ENCODE measurements at places on chromosomes 16 and 17.

DNA sequence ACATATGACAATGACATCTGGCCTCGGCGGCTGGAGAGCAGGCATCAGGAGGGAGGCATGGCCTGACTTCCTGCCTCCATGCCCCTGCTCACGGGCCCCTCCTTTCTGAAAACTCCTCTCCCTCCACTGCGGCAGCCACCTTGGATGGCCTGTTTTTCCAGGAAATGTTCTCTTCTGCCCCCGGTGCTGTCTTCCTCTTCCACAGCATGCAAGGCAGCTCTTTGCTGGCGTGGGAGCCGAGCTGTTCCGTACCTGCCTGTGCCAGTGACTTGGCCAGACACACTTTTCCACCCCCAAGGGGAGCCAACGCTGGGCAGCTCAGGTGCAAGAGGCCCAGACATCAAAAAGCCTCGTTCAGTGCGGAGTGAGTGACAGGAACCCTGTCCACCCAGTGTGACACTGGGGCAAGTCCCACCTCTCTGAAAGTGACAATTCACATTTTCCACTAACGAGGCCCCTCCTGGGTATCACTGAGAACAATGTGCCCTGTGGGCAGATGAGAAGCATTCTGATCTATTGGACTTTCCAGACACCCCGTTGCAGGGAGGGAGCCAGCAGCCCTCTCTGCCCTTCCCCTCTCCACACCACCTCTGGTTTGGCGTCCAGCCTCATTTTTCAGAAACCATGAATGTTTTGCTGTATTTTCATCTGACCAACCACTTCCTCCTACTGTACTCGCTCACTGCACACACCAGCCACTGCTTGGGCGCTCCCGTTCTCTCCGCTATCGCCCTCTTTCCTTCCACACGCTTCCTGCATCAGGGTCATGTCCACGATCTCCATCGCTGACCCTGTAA lies 31.2 kb downstream of the NSMCE1 start:
- no peak for DNase-seq
- peak overlapping the region; percentile 83 for H3K27ac ChIP-seq
- peak overlapping the region; percentile 23 for H3K4me3 ChIP-seq

GRCh38 chr17:356671-357434 lies 4.2 kb upstream of the RPH3AL start:
- peaks cover 80% of the 10 kb centered on the region for H3K4me1 ChIP-seq
- H3K36me3 ChIP-seq, result peaks cover 10% of the 10 kb centered on the region
- H3K4me3 ChIP-seq, result peak overlapping the region; percentile 5
- DNase-seq, result no peak
- peak overlapping the region; percentile 92 for H3K27ac ChIP-seq

GRCh38 chr17:40582328-40582901 lies 17.1 kb upstream of the CCR7 start:
- no peaks in the 10 kb centered on the region for H3K36me3 ChIP-seq
- no peaks in the 10 kb centered on the region for H3K4me1 ChIP-seq
- DNase-seq, result no peak
- peaks cover 19% of the 10 kb centered on the region for H3K27me3 ChIP-seq

GRCh38 chr16:30027588-30028437 lies 3.3 kb downstream of the TLCD3B start:
- no peak overlapping the region for H3K27ac ChIP-seq
- H3K36me3 ChIP-seq, result no peaks in the 10 kb centered on the region
- H3K4me3 ChIP-seq, result no peak overlapping the region

DNA sequence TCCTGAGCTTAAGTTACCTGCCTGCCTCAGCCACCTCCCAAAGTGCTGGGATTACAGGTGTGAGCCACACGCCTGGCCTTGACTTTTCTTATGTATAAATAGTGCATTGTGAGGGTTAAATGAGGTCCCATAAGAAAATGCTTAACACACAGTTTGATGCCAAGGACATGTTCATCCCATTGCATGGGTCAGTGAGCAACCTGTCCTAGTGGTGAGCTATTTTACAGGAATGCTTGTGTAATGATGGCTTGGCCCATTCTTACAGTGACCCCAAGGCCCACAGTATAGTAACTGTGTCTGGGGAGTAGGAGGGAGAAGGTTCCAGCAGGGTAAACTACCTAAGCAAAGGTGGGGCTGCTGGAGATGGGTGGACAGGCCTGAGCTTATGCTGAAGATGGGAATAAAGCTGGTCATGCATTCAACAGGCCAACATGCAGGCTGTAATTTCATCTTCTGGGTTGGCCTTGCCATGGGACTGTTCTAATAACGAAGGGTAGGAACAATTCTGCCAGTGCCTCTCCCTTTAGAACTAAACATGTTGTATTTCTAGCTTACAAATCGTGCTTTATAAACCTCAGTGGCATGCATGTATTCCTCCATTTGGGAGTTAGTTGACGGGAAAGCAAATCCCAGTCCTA lies 6.2 kb downstream of the ACSF2 start:
- H3K4me1 ChIP-seq, result peaks cover 44% of the 10 kb centered on the region
- peaks cover 4% of the 10 kb centered on the region for H3K36me3 ChIP-seq
- H3K4me3 ChIP-seq, result no peak overlapping the region
- H3K27ac ChIP-seq, result no peak overlapping the region
- no peak for DNase-seq

DNA sequence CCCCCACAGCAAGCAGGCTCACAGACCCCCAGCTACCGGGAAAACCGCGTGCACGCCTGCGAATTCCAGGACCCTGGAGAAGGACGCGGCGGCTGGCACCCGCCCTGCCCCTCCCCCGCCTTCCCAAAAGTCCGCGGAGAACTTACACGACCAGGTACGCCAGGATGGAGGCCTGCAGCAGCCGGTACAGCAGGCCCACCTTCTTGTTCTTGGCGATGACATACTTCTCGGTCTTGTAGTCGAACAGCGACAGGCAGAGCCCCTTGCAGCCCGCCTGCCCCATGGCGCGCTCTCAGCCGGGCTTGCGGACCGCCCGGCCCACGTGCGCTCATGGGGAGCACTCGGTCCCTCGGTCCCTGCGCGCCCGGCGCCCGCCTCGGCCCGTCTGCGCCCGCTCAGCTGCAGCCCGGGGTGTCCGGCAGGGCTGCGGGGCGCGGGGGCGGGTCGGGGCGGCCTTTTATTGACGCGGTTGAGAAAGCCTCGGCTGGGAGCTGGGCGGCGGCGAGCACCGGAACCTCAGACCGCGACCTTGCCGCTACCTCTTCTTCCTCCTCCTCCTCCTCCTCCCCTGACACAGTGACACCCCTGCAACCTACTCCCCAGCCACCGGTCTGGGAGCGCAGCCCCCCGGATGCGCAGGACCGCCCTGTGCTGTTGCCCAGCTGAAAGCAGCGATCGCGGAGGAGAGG lies at the start of gene P2RX5:
Gene P2RX5, minus strand, starts transcription at position 433 of the 689 bp plus-strand sequence. Its CDS starts 150 bp downstream, at position 283.
- peak within 1 kb of the TSS; percentile 78 for H3K4me3 ChIP-seq
- H3K36me3 ChIP-seq, result no peaks in the 10 kb centered on the region
- H3K4me1 ChIP-seq, result peaks cover 12% of the 10 kb centered on the region
- H3K27ac ChIP-seq, result no peak within 1 kb of the TSS

DNA sequence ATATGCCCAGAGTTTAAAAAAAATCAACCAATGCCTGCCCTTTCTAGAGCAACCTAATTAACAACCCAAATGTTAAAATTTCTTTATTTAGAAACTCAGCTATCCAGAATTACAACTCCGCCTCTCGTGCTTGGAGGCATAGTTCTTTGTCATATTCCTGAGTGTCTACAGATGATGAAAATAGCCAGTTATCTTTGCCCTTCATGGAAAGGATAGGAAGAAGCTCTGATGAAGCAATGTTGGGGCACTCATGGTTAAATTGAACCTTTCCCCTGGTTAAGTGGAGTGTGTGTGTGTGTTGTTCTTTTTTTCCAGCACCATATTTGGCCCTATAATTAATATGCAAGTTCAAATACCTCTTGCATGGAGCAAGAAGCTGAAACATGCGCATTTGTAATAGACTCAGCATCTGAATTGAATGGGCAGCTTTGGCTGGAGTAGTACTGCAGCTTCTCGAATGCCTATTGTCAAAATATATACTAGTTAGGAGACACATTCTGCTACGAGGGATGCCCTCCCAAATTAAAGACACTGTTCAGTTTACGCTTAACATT lies 506.2 kb downstream of the WWOX start:
- H3K27me3 ChIP-seq, result peaks cover 8% of the 10 kb centered on the region
- H3K27ac ChIP-seq, result no peak overlapping the region
- no peaks in the 10 kb centered on the region for H3K36me3 ChIP-seq

- peaks cover 53% of the 10 kb centered on the region for H3K4me1 ChIP-seq
- no peak for DNase-seq
- H3K27me3 ChIP-seq, result peaks cover 12% of the 10 kb centered on the region
- H3K4me3 ChIP-seq, result peak overlapping the region; percentile 48
- no peaks in the 10 kb centered on the region for H3K36me3 ChIP-seq
- peak overlapping the region; percentile 90 for H3K27ac ChIP-seq
Measured at GRCh38 chr16:89616623-89617022, 3.2 kb downstream of the DPEP1 start.

- no peak overlapping the region for H3K4me3 ChIP-seq
- H3K4me1 ChIP-seq, result peaks cover 12% of the 10 kb centered on the region
- H3K36me3 ChIP-seq, result no peaks in the 10 kb centered on the region
- DNase-seq, result no peak
Measured at GRCh38 chr16:12767897-12768296, 35.8 kb downstream of the CPPED1 start.

- no peaks in the 10 kb centered on the region for H3K27me3 ChIP-seq
- peaks cover 62% of the 10 kb centered on the region for H3K36me3 ChIP-seq
- no peak overlapping the region for H3K27ac ChIP-seq
- H3K4me3 ChIP-seq, result no peak overlapping the region
- peaks cover 5% of the 10 kb centered on the region for H3K4me1 ChIP-seq
Measured at GRCh38 chr16:16042076-16042475, 92.7 kb downstream of the ABCC1 start.

- peaks cover 4% of the 10 kb centered on the region for H3K27me3 ChIP-seq
- peak; percentile 66 for DNase-seq
- peak overlapping the region; percentile 94 for H3K4me3 ChIP-seq
- H3K4me1 ChIP-seq, result peaks cover 49% of the 10 kb centered on the region
- H3K27ac ChIP-seq, result peak overlapping the region; percentile 98
- peaks cover 40% of the 10 kb centered on the region for H3K36me3 ChIP-seq
Measured at GRCh38 chr17:7308625-7309433, 1.4 kb downstream of the EIF5A start.

DNA sequence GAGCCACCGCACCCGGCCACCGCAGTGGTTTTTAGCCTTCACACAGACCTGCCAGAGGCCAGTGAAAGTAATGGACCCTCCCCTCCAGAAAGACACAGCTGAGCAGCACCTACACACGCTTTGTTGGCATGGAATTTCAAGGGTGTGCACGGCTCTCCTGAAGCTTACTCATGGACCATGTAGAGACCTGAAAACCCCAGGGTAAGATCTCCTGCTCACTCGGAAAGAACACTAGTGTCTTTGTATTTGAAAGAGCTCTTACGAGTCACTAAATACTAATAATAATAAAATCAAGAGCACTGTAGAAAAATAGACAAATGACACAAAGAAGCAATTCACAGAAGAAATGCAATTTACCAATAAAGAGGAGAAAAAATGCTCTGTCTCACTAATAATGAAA lies 20.0 kb downstream of the SLC43A2 start:
- DNase-seq, result no peak
- H3K27ac ChIP-seq, result no peak overlapping the region
- no peaks in the 10 kb centered on the region for H3K36me3 ChIP-seq
- no peak overlapping the region for H3K4me3 ChIP-seq

GRCh38 chr17:39921323-39921722 lies 2.9 kb upstream of the GSDMB start:
- peaks cover 36% of the 10 kb centered on the region for H3K36me3 ChIP-seq
- no peak overlapping the region for H3K4me3 ChIP-seq
- peaks cover 61% of the 10 kb centered on the region for H3K4me1 ChIP-seq
- no peak for DNase-seq
- peaks cover 10% of the 10 kb centered on the region for H3K27me3 ChIP-seq

- H3K4me1 ChIP-seq, result peaks cover 12% of the 10 kb centered on the region
- peaks cover 14% of the 10 kb centered on the region for H3K36me3 ChIP-seq
- DNase-seq, result no peak
- peaks cover 32% of the 10 kb centered on the region for H3K27me3 ChIP-seq
- no peak overlapping the region for H3K27ac ChIP-seq
- peak overlapping the region; percentile 90 for H3K4me3 ChIP-seq
Measured at GRCh38 chr16:31700200-31700529, 172.5 kb downstream of the AHSP start.

DNA sequence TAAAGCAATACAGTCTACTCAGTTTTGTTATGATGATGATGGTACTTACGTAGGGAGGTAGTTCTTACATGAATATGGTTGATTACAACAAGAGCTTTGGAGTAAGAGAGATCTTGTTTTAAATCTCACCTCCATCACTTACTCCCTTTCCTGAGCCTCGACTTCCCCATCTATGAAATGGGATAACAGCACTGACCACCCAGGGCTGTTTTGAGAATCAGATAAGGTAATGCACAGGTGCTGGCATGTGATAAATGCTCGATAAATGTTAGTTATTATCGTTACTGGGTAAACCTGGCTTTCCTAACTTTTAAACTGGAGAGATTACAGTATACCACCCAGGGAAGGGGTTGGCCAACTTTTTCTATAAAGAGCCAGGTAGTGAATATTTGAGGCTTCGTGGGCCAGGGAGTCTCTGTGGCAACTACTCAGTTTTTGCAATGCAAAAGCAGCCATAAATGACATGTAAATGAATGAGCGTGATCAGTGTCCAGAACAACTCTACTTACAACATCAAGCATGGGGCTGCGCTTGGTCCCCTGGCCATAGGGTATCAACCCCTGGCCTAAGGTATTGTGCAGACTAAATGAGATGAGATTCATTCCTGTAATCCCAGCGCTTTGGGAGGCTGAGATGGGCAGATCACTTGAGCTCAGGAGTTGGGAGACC lies 73.7 kb downstream of the BMERB1 start:
- peaks cover 10% of the 10 kb centered on the region for H3K27me3 ChIP-seq
- H3K4me3 ChIP-seq, result no peak overlapping the region
- no peak overlapping the region for H3K27ac ChIP-seq
- H3K4me1 ChIP-seq, result peaks cover 35% of the 10 kb centered on the region
- no peak for DNase-seq

GRCh38 chr16:88446736-88447135 lies 6.3 kb upstream of the ZFPM1 start:
- no peaks in the 10 kb centered on the region for H3K36me3 ChIP-seq
- H3K27ac ChIP-seq, result no peak overlapping the region
- H3K4me1 ChIP-seq, result peaks cover 16% of the 10 kb centered on the region
- peaks cover 15% of the 10 kb centered on the region for H3K27me3 ChIP-seq

DNA sequence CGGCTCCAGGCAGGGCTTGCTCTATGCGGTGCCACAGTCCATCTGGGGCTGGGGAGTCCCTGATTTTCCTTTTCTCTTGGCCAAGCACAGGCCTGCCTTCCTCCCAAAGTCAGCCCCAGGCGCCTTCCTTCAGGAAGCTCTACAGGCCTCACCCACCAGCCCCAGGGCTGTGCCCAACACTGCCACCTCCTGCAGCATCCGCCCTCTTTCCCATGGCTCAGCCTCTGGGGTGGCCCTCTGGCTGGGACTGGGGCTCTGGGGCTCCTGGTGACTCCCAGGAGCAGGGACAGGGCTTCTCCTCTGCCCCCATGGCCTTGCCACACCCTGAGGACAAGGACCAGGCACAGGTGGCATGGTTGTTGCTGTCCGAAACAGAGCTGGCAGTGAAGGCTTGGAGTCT lies 817 bp downstream of the ITGB4 start:
- no peak for DNase-seq
- no peaks in the 10 kb centered on the region for H3K36me3 ChIP-seq
- no peak overlapping the region for H3K27ac ChIP-seq
- no peaks in the 10 kb centered on the region for H3K4me1 ChIP-seq
- peak overlapping the region; percentile 36 for H3K4me3 ChIP-seq

- peaks cover 22% of the 10 kb centered on the region for H3K4me1 ChIP-seq
- H3K27me3 ChIP-seq, result no peaks in the 10 kb centered on the region
- peaks cover 4% of the 10 kb centered on the region for H3K36me3 ChIP-seq
Measured at GRCh38 chr16:47136099-47136842, 7.5 kb downstream of the NETO2 start.

GRCh38 chr17:59620064-59620359 lies 317 bp downstream of the CLTC start:
- peaks cover 5% of the 10 kb centered on the region for H3K36me3 ChIP-seq
- no peak for DNase-seq
- peak overlapping the region; percentile 99 for H3K4me3 ChIP-seq
- H3K27me3 ChIP-seq, result no peaks in the 10 kb centered on the region
- peaks cover 42% of the 10 kb centered on the region for H3K4me1 ChIP-seq

All from nephron progenitor cell (in vitro differentiated cells).